Left lung (tissue), 14 donors: ENCODE measurements at places on chromosomes 2 and 18. TPM values are rescaled to one million over a fixed set of nuclear protein-coding genes. Genes with fewer than 3 reads are reported as not detected.

- no peak for DNase-seq
Measured at GRCh38 chr2:165431014-165431413, 38.5 kb upstream of the CSRNP3 start.

SLC11A1 gene
- total RNA-seq, result 98.2 TPM

DNA sequence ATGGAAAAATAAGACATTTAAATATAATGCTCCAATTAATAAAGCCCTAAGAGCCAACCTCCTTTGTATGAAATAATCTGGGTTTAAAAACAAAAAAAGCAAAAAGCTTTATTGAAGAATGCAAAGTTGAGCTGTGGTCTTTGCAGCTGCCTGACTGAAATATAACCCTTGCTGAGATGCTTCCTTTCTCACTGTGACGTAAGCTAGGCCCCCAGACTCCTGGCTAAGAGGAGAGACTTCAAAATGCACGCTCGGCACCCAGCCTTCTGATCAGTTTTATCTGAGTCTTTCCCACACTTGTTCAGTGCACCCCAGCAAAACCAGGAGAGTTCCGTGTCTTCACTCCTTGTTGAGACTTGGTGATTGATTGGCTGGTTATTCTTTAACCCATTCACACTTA lies 115.3 kb downstream of the BCL11A start:
- DNase-seq, result no peak

PROM2 gene
- 16.4 TPM for total RNA-seq

DCDC2C gene
- not detected for total RNA-seq

GRCh38 chr2:168246483-168247340 lies 683 bp downstream of the STK39 start:
- DNase-seq, result peak; percentile 32

CD207 gene
- 0.13 TPM for total RNA-seq

DNA sequence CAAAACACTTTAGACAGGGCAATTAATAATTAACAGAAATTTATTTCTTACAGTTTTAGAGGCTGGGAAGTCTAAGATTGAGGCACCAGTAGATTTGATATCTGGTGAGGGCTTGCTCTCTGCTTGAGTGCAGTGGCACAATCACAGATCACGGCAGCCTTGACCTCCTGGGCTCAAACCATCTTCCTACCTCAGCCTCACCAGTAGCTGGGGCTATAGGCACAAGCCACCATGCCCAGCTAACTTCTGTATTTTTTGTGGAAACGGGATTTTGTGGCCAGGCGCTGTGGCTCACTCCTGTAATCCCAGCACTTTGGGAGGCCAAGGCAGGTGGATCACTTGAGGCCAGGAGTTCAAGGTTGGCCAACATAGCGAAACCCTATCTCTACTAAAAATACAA lies 29.0 kb upstream of the ACVR1 start:
- no peak for DNase-seq

DNA sequence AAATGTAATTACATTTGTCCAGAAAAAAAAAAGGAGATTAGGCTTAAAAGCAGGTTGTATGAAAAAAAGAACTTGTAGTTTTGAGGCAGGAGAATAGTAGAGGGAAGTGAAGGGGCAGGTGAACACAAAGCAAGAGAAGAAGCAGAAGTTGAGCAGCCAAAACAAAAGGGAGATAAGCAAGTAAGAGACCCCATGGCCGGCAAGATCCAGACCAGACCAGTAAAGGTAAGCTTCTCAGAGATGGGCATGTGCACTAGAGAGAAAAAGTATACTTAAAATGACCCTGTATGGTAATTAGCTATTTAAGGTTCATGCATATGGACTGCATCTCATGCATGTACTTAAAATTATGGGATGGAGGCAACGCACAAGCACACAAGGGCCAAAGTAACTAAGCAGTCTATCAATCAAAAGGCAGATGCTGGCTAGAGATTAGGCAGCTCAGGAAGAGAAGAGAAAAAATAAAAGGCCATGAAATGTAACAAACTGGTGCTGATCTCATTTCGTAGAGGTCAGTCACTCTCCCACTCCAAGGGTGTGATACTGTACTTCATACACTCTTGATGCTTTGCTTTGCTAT lies 9.7 kb downstream of the SIGLEC15 start:
- no peak for DNase-seq

GALR1 gene
- total RNA-seq, result not detected

GRCh38 chr2:134271758-134272157 lies 17.9 kb downstream of the MGAT5 start:
- no peak for DNase-seq

DNA sequence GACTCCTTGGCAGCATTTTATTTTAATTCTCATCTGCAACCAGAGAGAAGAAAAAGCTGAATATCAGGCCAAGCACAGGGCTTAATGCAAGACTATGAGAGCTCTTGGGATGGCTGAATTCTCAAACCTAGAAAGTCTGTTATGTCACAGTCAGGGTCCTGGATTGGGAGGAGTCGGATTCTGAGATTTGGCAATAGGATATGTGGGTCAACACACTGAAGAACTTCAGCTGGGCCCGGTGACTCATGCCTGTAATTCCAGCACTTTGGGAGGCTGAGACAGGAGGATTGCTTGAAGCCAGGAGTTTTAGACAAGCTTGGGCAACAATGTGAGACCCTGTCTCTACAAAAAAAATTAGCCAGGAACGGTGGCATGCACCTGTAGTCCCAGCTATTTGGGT lies 102.4 kb downstream of the COL3A1 start:
- no peak for DNase-seq

DNA sequence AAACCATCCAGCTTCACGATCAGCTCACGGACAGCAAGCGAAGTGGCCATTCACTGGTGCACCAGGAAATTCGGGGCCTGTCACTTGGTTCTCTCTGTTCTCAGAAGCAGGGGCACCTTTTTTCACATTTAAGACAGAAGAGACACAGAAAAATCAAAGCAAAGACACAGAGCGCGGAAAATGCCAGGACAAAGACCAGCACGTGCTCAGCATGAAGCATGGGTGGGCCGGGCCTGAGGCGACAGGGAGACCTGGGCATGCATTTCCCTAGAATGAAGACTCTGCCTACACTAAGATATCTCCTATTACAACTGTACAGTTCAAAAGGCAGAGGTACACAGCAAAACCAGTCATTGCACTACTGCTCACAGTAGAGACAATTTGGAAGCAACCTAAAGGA lies 117.4 kb upstream of the ID2 start:
- DNase-seq, result no peak

VIT gene
- total RNA-seq, result 1.1 TPM

DNA sequence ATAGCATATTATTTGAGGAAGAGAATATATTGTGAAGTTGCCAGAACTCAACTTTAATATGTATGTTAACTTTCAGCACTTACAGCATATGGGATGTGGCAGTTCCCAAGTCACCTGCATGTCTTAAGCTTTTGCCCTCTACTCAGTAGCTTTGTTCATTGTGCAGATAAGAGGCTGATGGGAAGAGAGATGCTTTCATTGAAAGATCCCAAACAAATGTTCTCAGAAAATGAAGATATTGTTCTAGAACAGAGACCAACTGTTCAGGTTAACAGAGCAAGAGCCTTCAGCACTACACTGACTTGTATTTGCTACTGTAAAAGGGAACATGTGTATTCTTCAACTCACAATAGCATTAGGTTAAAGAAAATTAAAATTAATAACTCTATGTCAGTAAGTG lies 28.1 kb downstream of the GAREM1 start:
- no peak for DNase-seq

- DNase-seq, result no peak
Measured at GRCh38 chr2:209094221-209094620, 329.6 kb upstream of the MAP2 start.

DNA sequence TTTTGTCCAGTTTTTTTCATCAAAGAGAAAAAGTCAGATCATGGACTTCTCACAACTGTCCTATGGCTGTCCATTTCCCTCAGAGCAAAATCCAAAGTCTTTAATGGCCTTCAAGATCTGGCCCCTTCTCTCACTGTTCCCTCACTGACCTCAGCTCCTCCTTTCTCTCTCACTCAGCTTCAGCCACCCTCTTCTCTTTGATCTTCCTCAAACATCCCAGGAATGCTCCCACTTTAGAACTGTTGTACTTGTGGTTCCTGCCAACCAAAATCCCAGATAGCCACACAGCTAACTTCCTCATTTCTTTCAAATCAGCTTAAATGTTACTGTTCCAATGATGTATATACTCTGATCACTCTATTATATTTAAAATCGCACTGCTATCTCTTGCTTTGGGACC lies 82.9 kb downstream of the NUP35 start:
- DNase-seq, result no peak

DNA sequence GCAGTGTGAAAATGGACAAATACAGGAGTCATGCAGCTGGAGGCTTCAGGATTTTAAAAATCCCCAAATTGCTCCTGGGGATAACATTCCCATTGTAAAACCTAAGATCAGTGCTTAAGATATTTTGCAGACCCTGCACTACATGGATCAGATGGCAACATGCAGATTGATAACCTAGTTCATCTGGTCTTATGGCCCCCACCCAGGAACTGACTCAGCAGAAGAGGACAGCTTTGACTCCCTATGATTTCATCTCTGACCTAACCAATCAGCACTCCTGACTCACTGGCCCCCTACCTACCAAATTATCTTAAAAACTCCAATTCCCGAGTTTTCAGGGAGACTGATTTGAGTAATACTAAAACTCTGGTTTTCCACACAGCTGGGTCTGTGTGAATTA lies 20.0 kb downstream of the SRBD1 start:
- no peak for DNase-seq

GRCh38 chr2:126699018-126699417 lies 43.1 kb downstream of the GYPC start:
- DNase-seq, result no peak

- DNase-seq, result no peak
Measured at GRCh38 chr2:179240481-179241451, 23.9 kb downstream of the SESTD1 start.

DNA sequence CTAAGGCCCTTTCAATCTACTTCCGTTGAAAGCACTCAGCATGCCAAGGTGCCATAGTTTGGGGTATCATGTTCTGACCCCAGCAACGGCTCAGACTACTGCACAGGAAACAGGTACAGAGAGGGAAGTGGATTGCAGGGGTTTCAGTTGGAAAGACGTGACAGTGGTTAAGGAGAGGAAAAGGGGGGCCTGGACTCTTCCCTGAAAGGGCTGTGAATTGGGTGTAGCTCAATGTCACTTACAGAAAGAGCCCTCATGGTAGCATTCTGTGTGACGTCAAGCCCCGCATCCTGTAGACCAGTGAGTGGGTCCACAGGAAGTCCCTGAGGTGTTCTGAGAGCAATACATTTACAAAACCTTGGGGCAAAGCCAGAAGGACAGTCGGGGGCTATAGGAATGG lies 121.5 kb upstream of the GYPC start:
- DNase-seq, result no peak

GRCh38 chr2:240917684-240918257 lies 11.6 kb downstream of the CROCC2 start:
- no peak for DNase-seq

DNA sequence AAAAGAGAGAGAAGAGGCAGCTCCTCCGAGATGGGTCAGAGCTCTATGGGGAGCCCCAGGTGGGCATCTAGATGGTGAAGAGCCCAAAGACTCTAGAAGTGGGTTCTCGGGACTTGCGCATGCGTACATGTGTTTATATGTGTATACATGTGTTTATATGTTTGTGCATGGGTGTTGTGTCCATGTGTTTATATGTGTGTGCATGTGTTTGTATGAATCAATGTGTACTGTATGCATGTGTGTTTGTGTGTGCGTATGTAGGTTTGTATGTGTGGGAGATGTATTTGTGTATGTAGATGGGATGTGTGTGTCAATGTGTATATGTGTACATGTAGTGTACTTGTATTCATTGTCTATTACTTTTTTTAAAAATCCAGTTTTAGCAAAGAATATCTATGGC lies 25.6 kb downstream of the DNPEP start:
- DNase-seq, result no peak

DNA sequence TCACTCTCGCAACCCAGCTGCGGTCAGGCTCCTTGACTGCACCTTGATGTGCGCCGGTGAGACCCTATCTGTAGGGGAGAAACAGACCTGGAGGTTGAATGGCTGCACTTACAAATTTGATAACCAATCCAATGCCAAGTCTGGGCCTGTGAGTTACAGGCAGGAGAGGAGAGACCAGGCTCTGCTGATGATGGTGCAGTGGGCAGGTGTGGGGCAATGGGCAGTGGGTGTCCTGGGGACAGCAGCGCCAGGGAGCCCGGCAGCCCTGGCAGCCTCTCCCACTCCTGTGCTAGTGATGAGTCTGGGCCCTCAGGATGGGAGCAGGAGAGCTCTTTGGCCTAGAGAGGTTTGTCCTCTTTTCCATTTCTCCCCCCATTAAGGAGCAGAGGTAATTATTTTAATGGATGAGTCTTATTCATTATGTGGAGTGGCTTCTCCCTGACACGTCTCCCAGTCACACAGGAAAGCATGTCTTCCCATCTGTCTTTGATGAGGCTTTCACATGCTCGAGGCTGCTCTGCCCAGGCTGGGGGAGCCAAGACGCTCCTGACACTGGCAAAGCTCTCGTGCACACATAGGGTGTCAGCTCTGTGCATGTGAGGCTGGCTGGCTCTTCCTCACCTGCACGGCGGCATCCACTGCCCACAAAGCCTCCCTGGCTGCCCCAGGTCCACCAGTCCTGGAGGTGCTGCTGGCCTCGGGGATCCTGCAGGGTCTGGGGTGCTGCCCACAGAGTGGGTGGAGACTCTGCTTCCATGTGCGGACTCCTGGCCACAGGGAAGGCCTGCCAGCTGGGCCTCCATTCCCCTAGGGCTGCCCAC lies 10.0 kb upstream of the ALLC start:
- DNase-seq, result no peak

GRP gene
- total RNA-seq, result 0.67 TPM

- DNase-seq, result no peak
Measured at GRCh38 chr2:181176540-181176939, 196.1 kb downstream of the UBE2E3 start.

ACMSD gene
- not detected for total RNA-seq

SATB2 gene
- 4.0 TPM for total RNA-seq

DNA sequence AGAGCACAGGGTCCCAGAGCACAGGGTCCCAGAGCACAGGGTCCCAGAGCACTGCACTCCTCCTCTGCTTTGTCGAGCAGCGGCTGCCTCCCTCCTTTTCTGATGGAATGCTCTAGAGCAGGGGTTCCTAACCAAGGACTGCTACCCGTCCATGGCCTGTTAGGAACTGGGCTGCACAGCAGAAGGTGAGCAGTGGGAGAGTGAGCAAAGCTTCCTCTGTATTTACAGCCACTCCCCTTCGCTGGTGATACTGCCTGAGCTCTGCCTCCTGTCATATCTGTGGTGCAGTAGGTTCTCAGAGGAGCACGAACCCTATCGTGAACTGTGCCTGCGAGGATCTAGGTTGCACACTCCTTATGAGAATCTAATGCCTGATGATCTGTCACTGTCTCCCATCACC lies 33.1 kb upstream of the ADNP2 start:
- DNase-seq, result no peak

- no peak for DNase-seq
Measured at GRCh38 chr18:6495536-6495935, 80.8 kb upstream of the L3MBTL4 start.

QPCT gene
- total RNA-seq, result 11.5 TPM

- no peak for DNase-seq
Measured at GRCh38 chr2:155115846-155116245, 417.4 kb downstream of the KCNJ3 start.

NDC80 gene
- 7.3 TPM for total RNA-seq

GRCh38 chr2:145032791-145033190 lies 512.9 kb upstream of the ZEB2 start:
- no peak for DNase-seq

KLHL41 gene
- total RNA-seq, result 1.4 TPM

TMEM150A gene
- total RNA-seq, result 28.2 TPM
